ENCODE measurements at places on chromosomes 5 and 9.

- no peak for DNase-seq
Observed at GRCh38 chr5:162817364-162817763, 620.0 kb upstream of the CCNG1 start.

DNA sequence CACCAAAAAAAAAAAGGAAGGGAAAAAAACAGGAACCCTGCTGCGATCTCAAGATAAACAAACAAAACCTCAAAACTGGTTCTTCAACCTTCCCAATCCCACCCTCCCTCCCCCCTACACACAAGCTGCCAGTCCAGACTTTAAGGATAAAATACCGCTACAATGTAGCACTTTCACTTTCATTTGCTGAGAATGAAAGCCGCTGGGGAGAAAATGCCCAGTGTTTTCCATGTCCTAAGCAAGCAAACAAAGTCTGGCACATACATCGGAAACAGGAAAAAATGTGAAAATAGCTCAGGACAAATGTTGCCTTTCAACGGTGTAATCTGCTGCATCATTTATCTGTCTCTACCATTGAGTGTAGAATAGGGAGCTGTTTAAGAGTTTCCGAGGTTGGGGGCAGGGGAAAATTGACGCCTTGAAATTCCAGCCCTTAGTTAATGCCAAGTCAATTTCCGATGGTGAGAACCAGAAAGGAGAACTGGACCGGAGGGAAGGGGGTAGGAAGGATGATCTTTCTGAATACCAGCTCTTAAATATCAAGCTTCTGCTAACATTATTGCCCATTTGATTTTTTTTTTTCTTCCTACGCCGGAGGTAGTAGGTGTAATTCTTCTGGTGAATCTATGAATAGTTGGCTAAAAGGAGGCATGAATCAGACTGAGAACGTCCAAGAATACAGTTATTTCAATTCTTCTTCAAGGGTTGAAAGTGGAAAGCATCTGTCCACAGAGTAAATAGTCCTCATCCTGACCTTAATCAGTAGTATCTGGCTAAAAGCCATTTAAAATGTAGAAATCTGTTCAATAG lies 1.2 kb upstream of the ADAMTS6 start:
- peak; percentile 80 for DNase-seq

DNA sequence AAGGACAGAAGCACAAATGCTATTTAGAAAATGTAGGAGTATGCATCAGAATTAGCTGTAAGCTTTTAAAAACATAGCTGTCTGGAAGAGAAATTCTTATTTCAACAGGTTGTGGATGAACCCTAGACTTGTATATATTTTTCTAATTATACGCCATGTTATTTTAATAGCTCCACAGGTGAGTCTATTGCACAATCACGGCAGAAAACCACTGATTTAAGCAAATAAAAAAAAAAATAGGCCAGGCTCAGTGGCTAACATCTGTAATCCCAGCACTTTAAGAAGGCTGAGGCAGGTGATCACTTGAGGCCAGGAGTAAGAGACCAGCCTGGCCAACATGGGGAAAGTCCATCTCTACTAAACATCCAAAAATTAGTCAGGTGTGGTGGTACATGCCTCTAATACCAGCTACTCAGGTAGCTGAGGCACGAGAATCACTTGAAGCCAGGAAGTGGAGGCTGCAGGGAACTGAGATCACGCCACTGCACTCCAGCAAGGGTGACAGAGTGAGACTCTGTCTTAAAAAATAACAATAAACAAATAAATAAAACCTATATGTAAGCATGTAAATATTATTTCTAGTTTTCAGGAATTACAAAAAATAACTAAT lies 11.7 kb downstream of the TRIM23 start:
- no peak for DNase-seq

GRCh38 chr9:13430368-13431221 lies 151.1 kb upstream of the MPDZ start:
- DNase-seq: no peak

GRCh38 chr9:346111-346571 lies 131.5 kb downstream of the DOCK8 start:
- no peak for DNase-seq

- no peak for DNase-seq
Observed at GRCh38 chr5:83931969-83932368, 211.3 kb upstream of the HAPLN1 start.

- peak; percentile 52 for DNase-seq
Observed at GRCh38 chr5:107555425-107556090, 115.2 kb downstream of the EFNA5 start.

- DNase-seq: no peak
Observed at GRCh38 chr9:86186696-86187095, 72.8 kb downstream of the C9orf153 start.

- peak; percentile 36 for DNase-seq
Observed at GRCh38 chr9:116179568-116179967, 26.0 kb downstream of the PAPPA start.

GRCh38 chr9:114936581-114936980 lies 6.2 kb upstream of the TNFSF8 start:
- DNase-seq: no peak

DNA sequence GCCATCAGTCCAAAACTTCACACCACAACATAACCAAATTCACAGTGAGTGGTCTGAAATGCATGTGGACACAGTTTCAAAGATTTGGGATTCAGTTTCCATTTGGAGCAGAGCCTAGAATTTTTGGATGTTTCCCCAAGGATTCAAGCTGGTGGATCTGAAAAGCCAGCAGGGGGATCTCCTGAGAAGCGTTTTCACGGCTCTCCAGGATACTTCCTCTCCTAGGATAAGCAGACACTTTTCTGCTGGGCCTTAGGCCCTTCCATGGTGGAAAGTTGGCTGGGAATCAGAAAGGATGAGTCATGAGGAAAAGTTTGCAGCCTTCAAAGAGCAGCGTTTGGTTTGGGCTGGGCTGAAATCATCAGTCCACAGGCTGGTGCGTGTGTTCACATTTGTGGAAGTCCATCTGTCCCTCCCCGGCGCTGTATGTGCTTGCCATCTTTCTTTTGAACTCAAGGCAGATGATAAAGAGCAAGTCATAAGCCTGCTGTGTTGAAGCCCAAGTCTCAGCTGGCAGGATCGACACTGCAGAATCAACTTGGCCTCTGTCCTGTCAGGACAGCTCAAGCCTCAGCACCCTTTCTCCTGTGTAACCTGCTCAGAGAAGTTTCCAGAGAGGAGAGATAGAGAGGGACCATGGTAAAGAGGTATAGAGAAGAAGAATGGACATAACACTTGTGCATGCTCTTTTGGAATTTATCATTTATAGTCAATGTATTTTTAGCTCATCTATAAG lies 152.6 kb upstream of the MSX2 start:
- DNase-seq: peak; percentile 88

DNA sequence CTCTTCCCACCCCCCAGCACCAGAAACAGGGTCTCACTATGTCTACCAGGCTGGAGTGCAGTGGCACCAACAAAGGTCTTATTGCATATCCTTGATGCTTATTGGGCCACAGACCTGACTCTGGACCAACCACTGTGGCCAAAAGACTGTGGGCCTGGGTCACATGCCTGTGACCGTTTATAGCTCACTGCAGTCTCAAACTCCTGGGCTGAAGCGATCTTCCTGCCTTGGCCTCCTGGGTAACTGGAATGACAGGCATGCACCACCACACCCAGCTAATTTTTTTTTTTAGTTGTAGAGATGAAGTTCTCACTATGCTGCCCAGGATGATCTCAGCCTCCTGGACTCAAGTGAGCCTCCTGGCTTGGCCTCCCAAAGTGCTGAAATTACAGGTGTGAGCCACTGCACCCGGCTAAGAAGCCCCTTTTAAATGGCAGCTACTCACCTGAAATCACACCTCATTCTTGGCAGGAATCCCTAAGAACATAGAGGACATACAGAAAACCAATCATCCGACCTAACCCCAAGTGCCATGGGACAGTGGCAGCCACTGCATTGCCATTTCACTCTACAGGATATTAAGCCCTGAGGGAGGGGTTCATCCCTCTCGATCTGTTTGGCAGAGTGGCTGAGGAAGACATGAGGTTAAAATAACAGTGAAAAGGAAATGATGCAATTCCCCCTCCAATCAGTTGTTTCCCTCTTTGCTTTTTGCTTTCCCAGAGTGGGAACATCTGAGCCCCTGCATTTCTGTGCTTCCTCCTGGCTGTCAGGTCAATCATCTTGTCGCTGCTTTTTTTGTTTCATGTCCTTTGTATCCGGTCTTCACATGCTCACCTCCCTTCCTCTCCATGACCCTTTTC lies 74.6 kb downstream of the LRRC70 start:
- DNase-seq: no peak

- no peak for DNase-seq
Observed at GRCh38 chr5:147373328-147373727, 136.5 kb downstream of the DPYSL3 start.

- no peak for DNase-seq
Observed at GRCh38 chr5:64206653-64207052, 41.0 kb downstream of the RNF180 start.

DNA sequence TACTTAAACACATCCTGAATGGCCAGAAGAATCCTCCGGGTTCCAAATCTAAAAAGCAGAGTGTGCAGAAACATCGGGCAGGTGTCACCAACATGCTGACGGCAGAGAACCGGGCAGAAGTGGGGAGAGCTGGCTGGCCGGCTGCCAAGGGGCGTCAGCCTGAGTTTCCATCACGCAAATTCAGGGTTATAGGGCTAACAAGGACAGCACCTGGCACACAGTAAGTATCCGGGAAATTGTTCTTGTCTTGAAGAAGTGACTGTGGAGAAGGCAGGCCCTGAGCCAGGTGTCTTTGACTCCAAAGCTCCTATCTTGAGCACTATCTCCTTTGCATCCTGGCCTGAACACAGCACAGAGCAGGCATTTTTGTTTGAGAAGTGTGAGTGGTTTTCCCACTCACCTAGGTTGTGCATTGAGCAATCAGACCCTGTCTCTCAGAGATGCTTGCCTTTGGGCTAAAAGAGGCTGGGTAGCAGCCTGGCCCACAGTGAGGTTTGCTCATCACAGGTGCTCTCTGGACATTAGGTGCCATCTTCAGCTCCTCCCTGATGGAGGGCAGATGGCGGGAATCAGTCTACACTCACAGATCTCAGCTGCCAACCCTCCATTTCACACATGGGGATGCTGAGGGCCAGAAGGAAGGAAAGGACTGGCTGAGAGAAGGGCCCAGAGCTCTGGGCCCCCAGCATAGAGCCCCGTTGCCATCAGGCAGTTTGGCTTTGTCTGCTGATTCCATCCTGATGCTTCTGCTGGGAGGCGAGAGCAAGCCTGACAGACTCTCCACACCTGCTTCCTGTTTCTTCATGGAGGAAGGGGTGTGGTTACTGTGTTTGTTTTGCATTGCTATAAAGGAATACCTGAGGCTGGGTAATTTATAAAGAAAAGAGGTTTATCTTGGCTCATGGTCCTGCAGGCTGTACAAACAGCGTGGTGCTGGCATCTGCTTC lies 52.8 kb downstream of the WHRN start:
- no peak for DNase-seq

- peak; percentile 42 for DNase-seq
Observed at GRCh38 chr5:123844873-123845272, 332.9 kb downstream of the CSNK1G3 start.

- peak; percentile 52 for DNase-seq
Observed at GRCh38 chr5:143550986-143551630, 147.6 kb upstream of the NR3C1 start.

DNA sequence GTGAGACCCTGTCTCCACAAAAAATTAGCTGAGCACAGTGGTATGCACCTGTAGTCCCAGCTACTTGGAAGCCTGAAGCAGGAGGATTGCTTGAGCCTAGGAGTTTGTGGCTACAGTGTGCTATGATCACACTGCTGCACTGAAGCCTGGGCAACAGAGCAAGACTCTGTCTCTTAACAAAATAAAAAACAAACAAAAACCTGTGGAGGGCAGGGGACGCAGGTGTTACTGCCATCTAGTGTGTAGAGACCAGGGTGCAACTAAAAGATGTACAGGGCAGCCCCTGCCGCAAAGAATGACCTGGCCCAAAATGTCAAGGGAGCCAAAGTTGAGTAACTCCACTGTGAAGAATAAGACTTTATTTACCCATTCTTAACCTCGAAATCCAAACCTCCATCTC lies 27.1 kb downstream of the ASPN start:
- DNase-seq: peak; percentile 4

GRCh38 chr9:96618209-96619123 lies 1.2 kb downstream of the CDC14B start:
- DNase-seq: peak; percentile 80

DNA sequence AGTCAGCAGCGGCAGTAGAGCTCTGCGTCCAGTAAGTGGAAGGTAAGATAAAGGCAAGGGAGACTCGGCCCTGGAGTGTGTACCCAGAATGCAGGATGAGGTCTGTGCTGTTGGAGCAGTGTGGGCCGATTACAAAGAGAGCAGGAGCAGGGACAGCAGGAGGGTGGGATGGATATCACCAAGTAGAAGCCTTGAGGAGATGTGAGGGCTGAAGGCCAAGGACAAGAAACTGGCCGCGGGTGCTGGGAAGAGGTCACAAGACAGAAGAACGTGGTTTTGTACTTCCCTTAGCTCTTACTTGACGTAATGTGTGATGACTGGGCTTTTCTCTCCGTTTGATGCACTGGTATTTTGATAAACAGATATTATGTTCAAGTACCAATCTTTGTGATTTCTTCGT lies 43.7 kb downstream of the OR2V1 start:
- no peak for DNase-seq

DNA sequence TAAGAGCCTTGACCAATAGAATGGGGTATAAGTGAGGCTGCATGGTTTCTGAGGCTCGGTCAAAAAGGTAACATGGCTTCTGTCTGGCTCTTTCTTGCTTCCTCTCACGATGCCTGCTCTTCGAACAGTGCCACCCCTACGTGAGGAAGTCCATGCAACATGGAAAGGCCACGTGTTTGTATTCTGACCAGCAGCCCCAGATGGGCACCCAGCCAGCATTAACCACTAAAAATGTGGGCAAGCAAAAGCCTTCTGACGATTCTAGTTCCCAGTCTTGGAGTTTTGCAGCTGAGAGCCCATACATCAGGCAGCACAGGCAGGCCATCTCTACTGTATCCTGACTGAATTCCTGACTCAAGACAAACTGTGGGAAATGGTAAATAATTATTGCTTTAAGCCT lies 24.2 kb upstream of the NREP start:
- no peak for DNase-seq

- no peak for DNase-seq
Observed at GRCh38 chr5:73727470-73727869, 101.5 kb downstream of the ARHGEF28 start.

DNA sequence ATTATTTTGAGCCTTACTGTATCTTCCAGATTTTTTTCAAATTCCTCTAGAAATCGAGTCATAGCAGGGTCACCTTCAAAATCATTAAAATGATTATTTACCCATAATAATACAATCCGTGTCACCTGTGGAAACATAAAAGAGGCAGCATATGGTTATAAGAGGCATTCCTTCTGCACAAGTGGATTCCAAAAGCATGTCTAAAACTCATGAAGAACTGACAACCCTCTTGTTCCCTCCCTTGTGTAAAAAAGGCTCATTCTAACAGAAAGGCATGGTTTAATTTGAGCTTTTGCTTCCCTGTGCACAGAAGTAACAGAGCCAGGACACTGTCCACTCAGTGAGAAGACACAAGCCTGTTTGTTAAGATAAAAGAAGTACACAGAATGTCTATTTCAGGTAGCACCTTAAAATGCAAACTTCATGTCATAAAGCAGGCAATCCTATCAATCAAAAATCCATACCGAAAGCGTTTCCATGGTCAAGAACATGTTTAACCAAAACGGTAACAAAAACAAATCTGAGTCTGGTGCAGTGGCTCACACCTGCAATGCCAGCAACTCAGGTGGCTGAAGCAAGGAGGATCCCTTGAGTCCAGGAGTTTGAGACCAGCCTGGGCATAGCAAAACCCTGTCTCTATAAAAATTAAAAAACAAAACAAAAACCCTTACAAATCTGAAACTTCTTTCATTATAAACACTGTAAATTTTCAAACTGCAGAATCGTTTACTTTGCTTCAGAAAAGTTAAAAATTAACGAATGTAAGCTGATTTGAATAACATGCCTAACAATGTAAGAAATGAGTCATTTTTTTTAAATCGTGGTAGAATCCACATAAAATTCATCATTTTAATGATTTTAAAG lies 139.3 kb downstream of the RAPGEF6 start:
- DNase-seq: no peak
